ENCODE measurements at places on chromosomes 12 and 14.

DNA sequence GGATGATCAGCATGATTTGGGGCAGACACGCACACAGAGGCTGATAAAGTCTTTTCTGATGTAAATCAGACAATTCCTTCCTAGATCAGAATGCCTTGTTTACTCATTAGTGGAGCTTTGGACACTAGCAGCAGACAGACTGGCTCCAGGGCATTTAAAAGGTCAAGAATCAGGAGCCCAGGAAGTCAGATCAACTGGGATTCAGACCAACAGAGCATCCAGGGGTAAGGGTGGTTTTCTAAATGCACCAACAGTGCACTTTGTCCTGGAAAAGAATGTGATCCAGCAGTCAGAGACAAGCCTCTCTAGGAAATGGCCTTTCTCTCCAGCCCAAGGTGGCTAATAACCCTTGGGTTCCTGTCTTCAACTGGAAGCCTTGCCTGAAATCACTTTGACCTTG is 405.3 kb downstream of the MED13L start:
- no peak for DNase-seq

GRCh38 chr14:64745511-64746091 is 41.4 kb downstream of the PLEKHG3 start:
- DNase-seq = no peak

- no peak for DNase-seq
Measured at GRCh38 chr14:66315548-66315947, 170.6 kb upstream of the CCDC196 start.

GRCh38 chr12:25072906-25073650 is 121.9 kb downstream of the DNAI7 start:
- no peak for DNase-seq

- no peak for DNase-seq
Measured at GRCh38 chr12:57893431-57894353, 47.2 kb upstream of the CTDSP2 start.

DNA sequence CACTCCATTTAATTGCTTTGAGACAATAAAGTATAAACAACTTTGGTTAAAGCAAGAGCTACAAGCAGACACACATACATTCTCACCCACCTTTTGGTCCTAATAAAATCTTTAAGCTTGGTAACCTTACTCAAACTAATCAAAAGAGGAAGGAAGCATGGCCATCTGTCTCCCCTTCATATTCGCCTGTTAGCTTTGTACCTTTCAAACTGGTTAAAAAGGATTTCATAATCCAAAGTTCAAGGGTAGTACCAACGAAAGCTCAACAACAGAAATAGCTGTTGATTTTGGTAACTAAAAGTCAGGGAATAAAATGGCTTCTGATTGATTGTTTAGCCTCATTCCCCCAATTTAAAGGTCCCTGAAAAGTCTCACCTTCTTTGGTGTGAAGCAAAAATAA is 456.9 kb downstream of the BCAT1 start:
- no peak for DNase-seq

DNA sequence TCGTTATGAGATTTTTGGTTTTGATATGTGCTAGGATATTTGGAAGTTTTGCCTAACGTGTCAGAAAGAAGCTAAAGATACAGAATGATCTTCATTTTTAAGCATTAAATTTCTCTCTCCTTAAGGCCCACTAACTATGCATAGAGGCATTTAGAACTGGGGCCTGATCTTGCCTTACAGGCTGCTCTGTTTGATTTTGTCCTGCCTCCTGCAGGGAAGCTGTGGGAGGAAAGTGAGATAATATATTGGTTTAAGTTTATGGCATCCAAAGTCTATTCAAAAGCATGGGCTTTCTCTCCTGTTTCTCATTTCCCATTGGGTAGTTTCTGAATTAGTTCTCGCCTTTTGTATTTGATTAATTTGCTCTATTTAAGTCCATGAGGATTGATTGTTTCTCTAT is 250.3 kb upstream of the FBXO33 start:
- DNase-seq = no peak

DNA sequence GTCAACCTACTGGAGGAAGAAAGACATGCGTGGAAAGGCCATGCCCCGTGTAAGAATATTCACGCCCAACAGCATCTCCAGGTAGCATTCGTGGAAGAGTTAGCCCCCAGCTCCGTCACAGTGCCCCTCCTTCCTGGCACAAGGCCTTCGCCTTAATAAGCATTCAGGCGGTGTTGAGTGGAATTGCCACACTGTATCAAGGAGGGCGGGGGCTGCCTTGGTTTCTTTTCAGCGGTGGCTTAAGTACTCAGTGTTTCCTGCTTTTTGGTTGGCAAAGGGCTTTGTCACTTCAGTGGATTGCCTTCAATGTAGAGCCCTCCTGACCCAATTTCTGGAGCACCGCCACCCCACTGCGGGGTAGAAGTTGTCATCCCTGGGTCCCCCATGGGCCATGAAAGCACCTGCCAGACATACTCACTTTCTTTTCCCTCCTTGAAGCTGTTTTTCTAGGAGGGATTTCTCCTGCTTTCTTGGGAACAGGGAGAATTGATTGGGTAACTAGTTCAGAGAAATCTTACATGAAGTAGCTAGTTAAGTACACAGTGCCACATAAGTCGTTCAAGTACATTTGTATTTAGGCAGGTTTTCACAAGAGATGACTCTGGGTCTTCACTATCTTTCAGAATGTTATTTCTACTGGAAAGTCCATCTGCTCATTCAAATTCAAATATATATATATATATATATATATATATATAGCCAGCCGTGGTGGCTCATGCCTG is 65.5 kb upstream of the STON2 start:
- no peak for DNase-seq

DNA sequence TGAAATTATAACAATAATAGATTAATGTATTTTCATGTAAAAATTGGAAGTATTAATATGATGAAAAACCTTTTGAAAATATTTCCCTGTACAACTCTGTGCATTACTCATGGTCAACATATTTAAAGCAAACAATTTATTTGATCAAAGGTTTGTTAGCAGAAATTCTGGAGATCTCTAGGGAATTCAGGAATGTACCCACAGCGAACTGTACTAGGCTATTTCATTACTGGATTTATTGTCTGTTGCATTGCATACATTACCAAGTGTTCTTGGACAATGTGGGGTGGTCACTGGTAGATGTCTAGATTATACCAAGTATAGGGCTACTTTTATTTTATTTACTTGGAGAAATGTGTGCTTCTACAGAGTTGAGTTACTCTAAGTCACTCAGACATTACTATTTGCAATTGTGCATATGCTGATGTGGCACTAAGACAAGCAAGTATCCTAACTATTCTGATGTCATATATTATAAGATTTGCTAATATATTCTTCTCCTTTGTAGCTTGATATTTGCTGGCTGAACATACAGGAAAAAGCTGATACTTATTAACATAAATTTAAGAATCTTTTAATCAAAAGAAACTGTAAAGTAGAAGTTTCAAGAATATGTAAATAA is 323.3 kb downstream of the CCER1 start:
- no peak for DNase-seq

GRCh38 chr12:57151741-57152630 is 4.6 kb upstream of the LRP1-AS start:
- no peak for DNase-seq

GRCh38 chr12:126547905-126548304 is 1482.7 kb downstream of the AACS start:
- no peak for DNase-seq

DNA sequence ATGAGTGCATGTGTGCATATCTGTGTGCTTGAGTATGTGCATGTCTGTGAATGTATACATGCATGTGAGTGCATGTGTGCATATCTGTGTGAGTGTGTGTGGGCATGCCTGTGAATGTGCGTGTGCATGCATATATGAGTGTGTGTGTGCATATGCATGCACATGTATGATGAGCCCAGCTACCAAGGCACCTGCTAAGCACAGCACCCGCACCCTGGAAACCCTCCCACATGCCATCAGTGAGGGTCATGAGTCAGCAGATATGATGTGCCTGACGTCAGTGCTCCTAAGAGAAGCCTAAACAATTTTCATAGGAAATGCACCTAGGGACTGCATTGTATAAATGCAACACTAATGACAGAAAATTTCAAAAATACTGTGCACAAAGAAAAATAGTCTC is 151.1 kb downstream of the KIF26A start:
- DNase-seq = no peak

DNA sequence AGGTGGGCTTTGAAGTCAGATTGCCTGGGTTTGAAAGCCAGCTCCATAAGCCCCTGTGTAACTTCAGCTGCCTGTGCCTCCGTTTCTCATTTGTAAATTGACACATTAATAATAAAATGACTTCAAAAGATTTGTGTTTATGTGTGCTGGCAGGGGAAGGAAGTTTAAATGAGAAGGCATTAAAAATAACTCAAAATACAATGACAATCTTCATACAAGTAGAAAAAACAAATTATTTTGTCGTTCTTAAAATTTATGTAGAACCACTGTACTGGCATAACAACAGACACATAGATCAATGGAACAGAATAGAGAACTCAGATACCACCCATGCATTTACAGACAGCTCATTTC is 83.0 kb downstream of the PPM1A start:
- no peak for DNase-seq

DNA sequence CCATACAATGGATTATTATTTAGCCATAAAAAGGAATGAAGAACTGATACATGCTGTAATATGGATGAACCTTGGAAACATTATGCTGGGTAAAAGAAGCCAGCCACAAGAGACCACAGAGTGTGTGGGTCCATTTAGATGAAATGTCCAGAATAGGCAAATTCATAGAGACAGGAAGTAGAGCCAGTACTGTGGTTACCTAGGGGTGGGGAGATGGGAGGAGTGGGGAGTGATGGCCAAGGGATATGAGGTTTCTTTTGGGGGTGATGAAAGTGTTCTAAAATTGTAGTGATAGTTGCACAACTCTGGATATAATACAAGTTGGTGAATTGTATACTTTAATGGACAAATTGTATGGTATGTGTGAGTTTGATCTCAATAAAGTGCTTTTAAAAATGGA is 18.6 kb downstream of the JDP2 start:
- DNase-seq = no peak

DNA sequence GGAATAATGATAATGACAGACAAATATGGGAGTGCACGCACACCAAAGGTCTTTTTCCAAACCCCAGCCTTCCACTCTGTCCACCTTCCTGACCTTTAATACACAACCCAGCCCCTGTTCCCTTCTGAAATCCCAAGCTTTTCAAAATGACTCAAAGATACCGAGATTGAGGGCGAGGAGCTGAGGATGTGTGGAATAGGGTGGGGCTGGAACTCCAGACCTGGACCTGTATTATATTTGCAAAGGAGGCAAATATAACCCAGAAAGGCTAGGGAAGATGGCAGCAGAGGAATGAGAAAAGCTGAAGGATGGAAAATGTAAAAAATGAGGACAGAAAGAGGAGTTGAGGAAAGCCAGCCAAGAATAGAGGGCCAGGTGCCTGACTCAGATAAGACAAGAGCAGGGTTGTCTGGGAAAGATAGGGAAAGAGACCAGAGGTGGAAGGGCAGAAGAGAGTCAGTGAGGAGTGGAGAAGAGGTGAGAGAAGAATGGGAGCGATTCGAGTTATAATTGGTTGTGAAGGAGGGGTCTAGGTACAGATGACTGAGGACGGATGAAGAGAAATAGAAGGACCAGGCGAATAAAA is 1.0 kb upstream of the PTMS start:
- DNase-seq = no peak

GRCh38 chr12:80056232-80056631 is 43.1 kb upstream of the OTOGL start:
- DNase-seq = no peak
